ENCODE measurements at places on chromosomes 2 and 18. TPM values are rescaled to one million over a fixed set of nuclear protein-coding genes. Genes with fewer than 3 reads are reported as not detected.

DNA sequence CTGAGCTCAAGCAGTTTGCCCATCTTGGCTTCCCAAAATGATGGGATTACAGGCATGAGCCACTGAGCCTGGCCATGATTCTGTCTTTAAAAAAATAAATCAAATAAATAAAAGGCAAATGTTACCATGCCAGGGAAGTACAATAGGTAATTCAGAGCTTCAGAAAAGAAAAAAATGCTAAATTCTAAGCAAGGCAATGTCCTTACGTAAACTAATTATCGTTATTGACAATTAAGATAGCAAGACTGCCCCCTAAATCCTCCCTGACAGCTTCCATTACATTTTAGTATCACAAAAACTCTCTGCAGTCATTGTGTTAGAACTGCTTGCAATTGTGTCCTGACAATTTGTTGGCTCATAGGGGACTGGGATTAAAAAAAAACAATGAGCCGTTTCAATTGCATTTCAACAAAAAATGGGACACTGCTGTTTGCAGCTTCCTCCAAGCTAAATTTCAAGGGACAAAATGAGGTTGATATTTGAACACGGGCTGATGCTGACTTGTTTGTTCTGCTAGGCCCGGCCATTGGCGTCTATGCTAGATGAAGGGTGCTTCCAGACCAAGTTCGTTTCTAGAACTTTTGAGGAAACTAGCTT lies 88.9 kb downstream of the MOGAT1 start:
- DNase-seq, result no peak

- no peak for DNase-seq
Observed at GRCh38 chr2:43749583-43749982, 24.3 kb upstream of the DYNC2LI1 start.

The ZBTB7C gene
- total RNA-seq, result not detected

- no peak for DNase-seq
Observed at GRCh38 chr2:110784047-110784631, 51.8 kb downstream of the ACOXL start.

DNA sequence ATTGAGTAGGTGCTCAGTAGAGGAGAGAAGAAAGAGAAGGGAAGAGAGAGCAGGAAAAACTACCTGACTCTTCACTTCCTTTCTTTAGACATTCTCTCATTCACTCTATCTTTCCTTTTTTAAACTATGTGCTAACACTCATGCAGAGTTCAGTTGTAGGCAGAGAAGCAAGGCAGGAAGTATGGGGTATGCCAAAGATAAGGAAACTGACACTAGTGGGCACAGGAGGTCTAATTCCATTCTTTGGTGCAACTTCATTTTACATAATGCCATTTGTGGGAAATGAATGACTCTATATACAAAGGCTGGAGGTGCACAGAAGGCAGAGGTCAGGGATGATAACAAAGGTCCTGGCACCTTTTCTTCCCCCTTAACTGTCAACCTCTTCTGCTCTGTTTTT lies 35.1 kb upstream of the ACVR1 start:
- DNase-seq, result no peak

- peak; percentile 59 for DNase-seq
Observed at GRCh38 chr18:57959278-57959677, 84.7 kb upstream of the NEDD4L start.

DNA sequence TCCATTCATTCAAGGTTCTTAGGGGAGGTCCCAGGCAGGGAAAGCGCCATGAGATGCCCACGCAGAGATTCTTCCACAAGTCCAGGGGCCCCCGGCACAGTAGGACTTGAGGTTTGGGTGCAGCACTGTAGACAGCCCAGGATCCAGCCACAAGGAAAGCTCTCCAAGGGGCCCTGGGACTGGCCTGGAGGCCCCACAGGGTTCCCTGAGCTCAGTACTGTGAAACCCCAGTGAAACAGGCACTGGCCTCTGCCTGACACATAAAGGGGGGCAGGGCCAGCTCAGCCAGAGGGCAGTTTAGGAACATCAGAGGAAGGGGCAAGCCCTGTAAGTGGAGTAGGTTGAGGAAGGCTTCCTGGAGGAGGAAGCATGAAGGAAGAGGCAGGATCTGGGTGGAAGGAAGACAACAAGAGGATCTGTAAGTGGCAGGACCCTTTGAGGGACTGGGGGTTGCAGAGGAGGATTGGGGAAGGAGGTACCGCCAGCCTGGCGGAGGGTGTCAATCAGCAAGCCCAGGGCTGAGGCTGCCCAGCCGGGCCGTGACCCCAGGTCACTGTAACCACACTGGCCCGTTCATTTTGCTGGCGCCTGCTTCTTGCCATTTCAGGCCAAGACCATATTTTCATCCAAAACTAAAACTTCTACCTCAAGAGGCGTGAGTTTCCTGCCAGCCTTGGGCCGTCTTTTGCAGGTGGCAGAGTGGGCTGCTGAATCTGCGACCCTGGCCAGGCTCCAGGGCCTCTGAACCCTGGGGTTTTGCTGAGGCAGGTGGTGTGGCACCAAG lies 175.2 kb downstream of the SMAD7 start:
- DNase-seq, result no peak

The FAM110C gene
- total RNA-seq, result not detected

GRCh38 chr2:33209976-33210375 lies 263.2 kb downstream of the LTBP1 start:
- DNase-seq, result peak; percentile 72

The ERICH2 gene
- total RNA-seq, result not detected

The IL1A gene
- total RNA-seq, result 0.99 TPM

The EHD3 gene
- 12.1 TPM for total RNA-seq

The CNNM4 gene
- total RNA-seq, result 5.3 TPM

DNA sequence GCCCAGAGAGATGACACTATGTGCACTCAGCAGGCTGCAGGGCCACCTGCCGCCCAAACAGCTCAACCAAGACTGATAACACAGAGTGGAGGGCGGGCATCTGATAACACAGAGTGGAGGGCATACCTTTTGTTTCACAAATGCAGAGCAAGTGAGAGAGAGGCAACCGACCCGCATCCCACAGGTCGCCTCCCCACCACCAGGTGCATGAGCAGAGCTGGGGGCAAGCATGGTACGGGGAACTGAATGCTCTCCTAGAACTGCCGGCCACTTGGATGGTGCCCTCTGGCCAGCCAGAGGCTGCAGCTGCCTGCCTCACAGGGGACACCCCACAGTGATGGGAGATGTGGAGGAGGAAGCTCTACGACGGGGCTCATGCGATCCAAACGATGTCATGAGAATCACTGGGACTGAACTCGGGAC lies 49.5 kb downstream of the ANO7 start:
- DNase-seq, result no peak

DNA sequence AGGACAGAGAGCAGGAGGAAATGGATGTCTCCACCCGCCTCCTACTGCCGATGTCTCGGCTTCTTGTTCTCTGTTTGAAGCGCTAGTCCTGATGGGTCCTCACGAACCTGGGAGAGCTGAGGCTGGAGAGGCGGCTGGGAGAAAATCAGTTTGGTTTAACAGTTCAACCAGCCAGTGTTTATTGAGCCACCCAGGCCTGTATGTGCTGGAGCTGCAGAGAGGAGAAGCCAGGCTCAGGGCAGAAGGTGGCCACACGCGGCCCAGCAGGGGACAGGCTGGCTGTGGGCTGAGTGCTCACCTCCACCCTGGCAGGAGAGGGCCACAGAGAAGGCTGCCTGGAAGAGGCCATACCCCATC lies 202.1 kb downstream of the CYP26B1 start:
- no peak for DNase-seq

The ALPP gene
- not detected for total RNA-seq

GRCh38 chr2:106147665-106148064 lies 46.4 kb downstream of the UXS1 start:
- DNase-seq, result no peak

DNA sequence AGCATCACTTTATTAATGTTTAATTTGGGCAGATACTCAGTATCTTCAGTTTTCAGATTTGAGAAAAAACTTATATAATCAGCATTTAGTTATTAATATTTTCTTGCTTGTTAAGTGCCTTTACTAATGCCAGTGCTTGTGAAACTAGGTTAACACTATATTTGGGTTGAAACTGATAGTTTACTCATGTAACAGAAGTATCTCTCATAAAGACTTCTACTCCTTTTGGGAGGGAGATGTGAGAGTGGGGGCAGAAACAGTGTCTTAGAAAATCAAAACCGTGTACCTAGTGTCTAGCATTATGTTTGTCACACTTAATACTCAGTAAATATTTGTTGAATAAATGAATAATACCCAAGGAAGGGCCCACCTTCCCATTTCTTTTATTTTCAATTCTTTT lies 129.5 kb downstream of the MSTN start:
- no peak for DNase-seq

The TSGA10 gene
- total RNA-seq, result 2.7 TPM

The PTGR3 gene
- total RNA-seq, result 21.9 TPM

The DHRS9 gene
- total RNA-seq, result not detected

The ANKRD36C gene
- 108 TPM for total RNA-seq

GRCh38 chr18:13067966-13068365 lies 76.8 kb downstream of the CEP192 start:
- DNase-seq, result no peak

DNA sequence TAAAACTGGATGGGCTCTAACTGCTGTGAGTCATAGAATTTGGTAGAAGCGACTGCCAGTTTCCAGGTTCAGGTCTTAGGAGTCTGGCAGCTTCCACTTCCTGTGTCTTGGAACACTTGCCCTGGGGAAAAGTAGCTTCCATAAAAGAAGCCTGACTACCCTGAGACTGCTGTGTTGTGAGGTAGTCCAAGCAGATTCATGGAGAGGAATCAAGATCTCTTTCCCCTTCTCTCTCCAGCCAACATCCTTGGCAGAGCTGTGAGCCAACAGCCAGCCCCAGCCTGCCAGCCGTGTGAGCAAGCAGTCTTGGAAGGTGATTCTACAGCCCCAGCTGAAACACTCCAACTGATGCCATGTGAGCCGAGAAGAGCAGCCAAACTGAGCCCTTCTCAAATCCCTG lies 33.7 kb downstream of the SLC20A1 start:
- no peak for DNase-seq

The TAF4B gene
- 1.2 TPM for total RNA-seq

The L3MBTL4 gene
- 0.18 TPM for total RNA-seq

GRCh38 chr18:14937271-14937670 lies 189.3 kb downstream of the ANKRD30B start:
- no peak for DNase-seq

The SULT1C3 gene
- total RNA-seq, result not detected

DNA sequence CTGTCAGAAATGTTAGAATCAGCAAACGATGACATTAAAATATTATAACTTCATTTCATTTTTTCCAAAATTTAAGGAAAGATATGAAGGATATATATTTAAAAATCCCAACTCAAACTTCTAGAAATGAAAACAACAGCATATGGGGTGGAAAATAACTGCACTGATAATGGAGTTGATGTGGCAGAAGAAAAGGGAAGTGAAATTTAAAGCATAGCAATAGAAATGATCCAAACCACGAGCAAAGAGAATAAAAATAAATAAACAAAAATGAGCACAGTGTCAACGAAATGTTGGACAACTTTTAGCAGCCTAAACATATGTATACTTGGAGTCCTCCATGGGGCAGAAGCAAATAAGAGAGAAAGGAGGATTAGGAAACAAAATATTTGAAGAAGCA lies 280.2 kb downstream of the KCNJ3 start:
- DNase-seq, result no peak

The PER2 gene
- total RNA-seq, result 3.8 TPM

The NAT8 gene
- total RNA-seq, result not detected

DNA sequence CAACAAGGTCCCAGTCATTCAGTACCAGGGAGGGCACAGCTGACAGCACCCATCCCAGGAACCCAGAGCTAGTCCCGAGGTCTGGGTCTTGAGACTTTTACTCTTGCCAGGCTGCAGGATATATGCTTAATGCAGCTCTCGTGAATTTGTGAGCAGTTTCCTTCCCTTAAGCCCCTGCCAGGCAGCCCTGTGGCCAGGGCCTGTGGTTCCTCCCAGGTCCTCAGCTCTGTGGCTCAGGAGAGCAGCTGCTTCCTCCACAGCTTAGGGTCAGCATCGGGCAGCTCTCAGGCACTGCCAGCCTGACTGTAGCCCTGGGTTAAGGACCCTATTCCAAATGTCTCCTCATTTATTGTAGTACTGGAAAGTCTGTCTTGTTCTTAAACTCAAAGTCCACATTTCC lies 1384.8 kb downstream of the RPIA start:
- DNase-seq, result no peak

The ASPRV1 gene
- 0.15 TPM for total RNA-seq

GRCh38 chr2:47072728-47073191 lies 82.3 kb downstream of the STPG4 start:
- no peak for DNase-seq

- no peak for DNase-seq
Observed at GRCh38 chr18:77106331-77106730, 26.3 kb downstream of the MBP start.

DNA sequence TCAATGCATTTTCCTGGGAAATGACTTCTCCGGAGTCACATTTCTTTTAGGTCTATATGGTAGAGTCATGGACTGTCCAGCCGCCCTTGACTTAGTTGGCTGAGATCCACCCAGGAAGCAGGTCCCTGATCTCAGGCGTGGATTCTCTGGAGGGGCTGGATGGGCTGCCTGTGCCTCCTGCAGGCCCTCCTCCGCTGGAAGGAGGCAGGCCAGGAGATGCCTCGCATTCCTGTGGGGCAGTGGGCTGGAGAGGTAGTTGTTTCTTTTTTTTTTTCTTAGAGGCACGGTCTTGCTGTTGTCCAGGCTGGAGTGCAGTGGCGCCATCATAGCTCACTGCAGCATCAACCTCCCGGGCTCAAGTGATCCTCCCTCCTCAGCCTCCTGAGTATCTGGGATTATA lies 129.0 kb upstream of the MYCN start:
- DNase-seq, result no peak

DNA sequence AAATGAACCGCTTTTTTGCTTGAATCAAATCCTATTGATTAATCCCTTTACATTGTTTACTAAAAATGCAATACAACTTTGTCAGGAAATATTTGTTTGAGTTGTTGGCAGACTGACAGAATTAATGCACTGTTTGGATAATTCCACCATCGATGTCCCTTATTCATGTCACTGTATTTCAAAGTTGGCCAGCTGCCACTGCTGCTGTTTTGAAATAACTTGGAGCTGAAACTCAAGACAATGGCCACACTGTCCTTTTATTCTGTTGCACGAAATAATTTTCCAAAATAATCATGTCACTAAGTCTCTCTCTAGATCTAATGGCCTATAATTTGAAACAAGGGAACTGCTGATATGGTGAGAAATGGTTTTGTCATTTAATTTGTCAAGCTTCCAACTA lies 55.2 kb upstream of the PAX3 start:
- DNase-seq, result peak; percentile 26

The DUSP2 gene
- total RNA-seq, result 0.33 TPM

The NOSTRIN gene
- not detected for total RNA-seq

DNA sequence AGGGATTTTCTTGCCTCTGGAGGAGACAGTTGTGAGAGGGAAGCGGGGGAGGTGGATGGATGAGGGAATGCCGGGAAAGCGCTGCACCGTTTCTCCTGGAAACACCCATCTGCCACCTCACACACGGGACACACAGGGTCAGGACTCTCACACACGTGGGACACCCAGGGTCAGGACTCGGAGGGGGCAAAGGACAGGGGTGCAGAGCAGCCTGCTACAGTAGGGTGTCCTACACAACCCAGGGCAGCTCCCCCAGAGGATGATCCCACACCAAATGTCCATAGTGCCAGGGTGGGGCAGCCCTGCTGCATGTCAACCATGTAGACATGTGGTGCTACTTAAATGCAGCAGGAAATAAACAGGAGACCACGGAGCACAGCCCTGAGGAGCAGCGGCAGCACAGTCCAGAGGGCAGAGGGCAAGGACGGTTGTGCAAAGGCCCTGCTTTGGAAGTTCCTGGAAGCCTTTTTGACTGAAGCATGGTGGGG lies 5.1 kb downstream of the RAMP1 start:
- DNase-seq, result no peak

The TTC39C gene
- total RNA-seq, result 6.2 TPM

GRCh38 chr18:2641638-2642037 lies 13.9 kb upstream of the SMCHD1 start:
- no peak for DNase-seq

The ST6GAL2 gene
- not detected for total RNA-seq

Measured in endothelial cell of umbilical vein (primary cell).